Astrocyte (in vitro differentiated cells and primary cell): ENCODE measurements at places on chromosomes 11 and 22. TPM values are rescaled to one million over a fixed set of nuclear protein-coding genes. Genes with fewer than 3 reads are reported as not detected.
A peak's percentile ranks its signal among the peaks of the same experiment; 100 is the strongest.

- no peaks in the 10 kb centered on the region for H3K36me3 ChIP-seq
- H3K27ac ChIP-seq: no peak overlapping the region
Observed at GRCh38 chr11:85742348-85742747, 56.4 kb upstream of the CCDC89 start.

DNA sequence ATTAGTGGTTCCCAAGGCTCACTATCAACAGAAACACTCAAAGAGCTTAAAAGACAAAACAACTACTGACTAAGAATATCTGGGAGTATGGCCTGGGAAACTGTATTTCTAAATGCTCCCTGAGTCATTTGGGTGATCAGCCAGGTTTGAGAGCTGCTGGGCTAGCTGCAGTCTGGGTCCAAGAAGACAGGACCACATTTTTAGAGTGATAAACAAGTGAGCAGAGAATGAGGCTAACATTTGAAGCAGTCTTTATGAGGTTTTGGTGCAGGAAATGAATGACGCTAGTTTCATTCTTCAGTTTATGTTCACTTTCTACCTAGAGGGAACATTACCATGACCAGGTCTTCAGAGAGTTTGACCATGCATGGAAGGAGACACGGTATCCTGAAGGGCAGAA lies 97.7 kb downstream of the TEAD1 start:
- H3K27ac ChIP-seq: no peak overlapping the region
- DNase-seq: peak; percentile 52
- H3K4me3 ChIP-seq: no peak overlapping the region
- no peaks in the 10 kb centered on the region for H3K36me3 ChIP-seq
- H3K4me1 ChIP-seq: peaks cover 48% of the 10 kb centered on the region
- H3K27me3 ChIP-seq: no peaks in the 10 kb centered on the region

DNA sequence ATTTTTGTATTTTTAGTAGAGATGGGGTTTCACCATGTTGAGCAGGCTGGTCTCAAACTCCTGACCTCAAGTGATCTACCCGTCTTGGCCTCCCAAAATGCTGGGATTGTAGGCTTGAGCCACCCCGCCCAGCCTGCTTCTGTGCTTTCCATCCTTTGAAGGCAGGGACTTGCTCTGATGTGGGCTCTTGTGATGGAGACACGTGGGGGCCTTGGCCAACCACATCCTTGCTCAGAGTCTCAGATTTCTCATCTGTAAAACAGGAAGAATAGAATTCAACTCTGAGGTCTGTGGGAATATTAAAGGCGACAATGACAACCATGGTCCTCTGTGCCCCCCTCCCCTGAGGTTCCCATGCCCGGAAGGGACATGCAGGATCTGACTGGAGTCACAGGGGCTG lies 3.8 kb upstream of the GGA1 start:
- no peaks in the 10 kb centered on the region for H3K36me3 ChIP-seq
- H3K4me3 ChIP-seq: no peak overlapping the region
- DNase-seq: no peak
- H3K27ac ChIP-seq: no peak overlapping the region
- peaks cover 5% of the 10 kb centered on the region for H3K27me3 ChIP-seq
- H3K4me1 ChIP-seq: peaks cover 13% of the 10 kb centered on the region

- H3K4me1 ChIP-seq: peaks cover 27% of the 10 kb centered on the region
- no peak overlapping the region for H3K27ac ChIP-seq
- no peaks in the 10 kb centered on the region for H3K36me3 ChIP-seq
Observed at GRCh38 chr11:124893781-124894401, 3.8 kb downstream of the ROBO4 start.

- H3K27me3 ChIP-seq: no peaks in the 10 kb centered on the region
- no peak overlapping the region for H3K27ac ChIP-seq
- H3K36me3 ChIP-seq: peaks cover 13% of the 10 kb centered on the region
- H3K4me3 ChIP-seq: no peak overlapping the region
Observed at GRCh38 chr11:117407016-117407415, 79.4 kb downstream of the CEP164 start.

DNA sequence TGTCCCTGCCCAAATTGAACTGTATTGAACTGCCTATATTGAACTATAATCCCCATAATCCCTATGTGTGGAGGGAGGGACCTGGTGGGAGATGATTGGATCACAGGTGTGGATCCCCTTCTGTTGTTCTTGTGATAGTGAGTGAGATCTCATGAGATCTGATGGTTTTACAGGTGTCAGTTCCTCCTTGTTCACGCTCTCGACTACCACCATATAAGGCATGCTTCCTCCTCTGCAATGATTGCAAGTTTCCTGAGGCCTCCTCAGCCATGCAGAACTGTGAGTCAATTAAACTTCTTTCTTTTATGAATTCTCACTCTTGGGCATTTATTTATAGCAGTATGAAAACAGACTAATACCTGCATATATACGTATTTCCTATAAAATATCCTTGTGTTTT lies 206.5 kb upstream of the PDGFD start:
- no peak for DNase-seq
- no peak overlapping the region for H3K27ac ChIP-seq
- no peaks in the 10 kb centered on the region for H3K36me3 ChIP-seq
- no peaks in the 10 kb centered on the region for H3K4me1 ChIP-seq
- no peaks in the 10 kb centered on the region for H3K27me3 ChIP-seq
- H3K4me3 ChIP-seq: no peak overlapping the region

- peak; percentile 55 for DNase-seq
- no peaks in the 10 kb centered on the region for H3K27me3 ChIP-seq
- no peak overlapping the region for H3K27ac ChIP-seq
- H3K4me1 ChIP-seq: peaks cover 8% of the 10 kb centered on the region
- H3K36me3 ChIP-seq: no peaks in the 10 kb centered on the region
Observed at GRCh38 chr11:15779518-15779917, 576.8 kb downstream of the SOX6 start.

DNA sequence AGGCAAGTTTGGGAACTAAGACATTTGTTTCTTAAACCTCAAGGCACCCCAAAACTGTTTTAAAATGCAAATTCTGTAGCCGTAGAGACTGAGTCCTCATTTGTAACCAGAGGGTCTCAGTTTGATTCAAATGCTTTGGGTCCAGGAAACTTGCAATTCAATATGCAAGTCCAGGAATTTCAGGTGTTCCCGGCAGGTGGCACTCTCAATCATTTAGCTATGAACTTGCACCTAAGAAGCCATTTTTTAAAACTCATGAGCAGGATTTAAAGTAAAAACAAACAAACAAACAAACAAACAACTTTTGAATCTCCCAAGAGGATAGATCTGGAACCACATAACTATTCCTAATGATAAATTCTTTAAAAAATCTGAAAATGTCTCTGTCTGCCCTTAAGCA lies 8.7 kb upstream of the ABTB2 start:
- peaks cover 5% of the 10 kb centered on the region for H3K4me1 ChIP-seq
- no peaks in the 10 kb centered on the region for H3K27me3 ChIP-seq
- DNase-seq: no peak
- H3K36me3 ChIP-seq: no peaks in the 10 kb centered on the region
- no peak overlapping the region for H3K27ac ChIP-seq

GRCh38 chr11:65891219-65892136 lies 1.0 kb downstream of the CCDC85B start:
- no peak for DNase-seq
- peak overlapping the region; percentile 65 for H3K27ac ChIP-seq
- H3K4me1 ChIP-seq: peaks cover 73% of the 10 kb centered on the region
- H3K27me3 ChIP-seq: no peaks in the 10 kb centered on the region
- peak overlapping the region; percentile 60 for H3K4me3 ChIP-seq

GRCh38 chr22:35554297-35554845 lies 13.7 kb downstream of the RASD2 start:
- DNase-seq: no peak
- H3K4me3 ChIP-seq: no peak overlapping the region
- H3K27ac ChIP-seq: no peak overlapping the region

- no peaks in the 10 kb centered on the region for H3K36me3 ChIP-seq
- peaks cover 45% of the 10 kb centered on the region for H3K4me1 ChIP-seq
- no peak overlapping the region for H3K4me3 ChIP-seq
- peak overlapping the region; percentile 7 for H3K27ac ChIP-seq
- peak; percentile 50 for DNase-seq
Observed at GRCh38 chr11:96052921-96053651, 129.2 kb upstream of the MTMR2 start.

DNA sequence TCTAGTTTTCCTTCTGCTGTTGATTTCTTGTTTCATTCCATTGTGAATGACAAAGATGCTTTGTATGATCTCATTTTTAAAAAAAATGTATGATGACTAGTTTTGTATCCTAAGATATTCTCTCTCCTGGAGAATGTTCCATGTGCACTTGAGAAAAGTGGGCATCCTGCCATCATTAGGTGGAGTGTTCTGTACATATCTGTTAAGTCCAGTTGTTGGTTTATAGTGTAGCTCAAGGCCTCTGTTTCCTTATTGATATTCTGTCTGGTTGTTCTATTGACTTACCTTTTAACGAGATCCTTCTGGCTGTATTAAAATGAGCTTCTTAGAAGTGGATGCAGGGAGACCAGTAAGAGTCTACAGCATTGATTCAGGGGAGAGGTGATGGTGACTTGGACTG lies 35.2 kb downstream of the SGSM1 start:
- no peaks in the 10 kb centered on the region for H3K36me3 ChIP-seq
- H3K4me3 ChIP-seq: no peak overlapping the region

- no peaks in the 10 kb centered on the region for H3K27me3 ChIP-seq
- no peak overlapping the region for H3K4me3 ChIP-seq
- H3K4me1 ChIP-seq: no peaks in the 10 kb centered on the region
- H3K27ac ChIP-seq: no peak overlapping the region
- DNase-seq: no peak
Observed at GRCh38 chr11:48041877-48042695, 61.7 kb downstream of the PTPRJ start.

GRCh38 chr22:37551981-37552380 lies 8.3 kb upstream of the CDC42EP1 start:
- no peak overlapping the region for H3K4me3 ChIP-seq
- peaks cover 31% of the 10 kb centered on the region for H3K4me1 ChIP-seq
- no peaks in the 10 kb centered on the region for H3K36me3 ChIP-seq
- DNase-seq: no peak

DNA sequence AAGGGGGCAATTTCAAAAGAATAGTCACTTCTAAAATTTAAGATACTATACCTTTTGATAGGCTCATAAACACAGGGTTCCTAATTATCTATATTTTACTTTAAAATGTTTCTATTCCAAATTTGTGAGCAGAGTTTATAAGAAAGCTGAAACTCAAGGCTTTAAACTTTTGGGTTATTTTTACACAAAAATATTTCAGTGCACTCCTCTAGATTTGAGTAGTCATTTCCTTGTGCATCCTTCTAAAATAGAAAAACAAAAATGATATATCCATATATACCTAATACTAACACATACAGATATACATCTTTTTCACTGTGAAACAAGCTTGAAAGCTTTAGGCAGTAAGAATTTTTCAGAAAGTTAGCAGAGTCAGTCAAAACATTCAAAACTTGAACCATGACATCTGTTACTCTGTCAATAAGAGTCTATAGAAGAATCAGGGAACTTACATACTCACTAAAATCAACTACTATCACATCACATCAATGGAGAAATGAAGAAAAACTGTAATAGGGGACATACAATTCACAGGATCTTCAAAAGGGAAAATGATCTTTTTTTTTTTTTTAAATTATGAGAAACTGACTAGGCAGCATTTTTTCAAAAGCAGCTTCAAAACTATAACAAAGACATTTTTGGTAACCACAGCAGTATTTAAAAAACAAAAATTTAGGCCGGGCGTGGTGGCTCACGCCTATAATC lies 5.1 kb downstream of the PHF21A start:
- no peaks in the 10 kb centered on the region for H3K36me3 ChIP-seq
- no peak overlapping the region for H3K4me3 ChIP-seq
- peaks cover 4% of the 10 kb centered on the region for H3K4me1 ChIP-seq
- no peaks in the 10 kb centered on the region for H3K27me3 ChIP-seq

GRCh38 chr11:44835296-44835695 lies 108.5 kb downstream of the TSPAN18 start:
- H3K27ac ChIP-seq: no peak overlapping the region
- no peaks in the 10 kb centered on the region for H3K4me1 ChIP-seq
- DNase-seq: no peak
- H3K4me3 ChIP-seq: no peak overlapping the region

DNA sequence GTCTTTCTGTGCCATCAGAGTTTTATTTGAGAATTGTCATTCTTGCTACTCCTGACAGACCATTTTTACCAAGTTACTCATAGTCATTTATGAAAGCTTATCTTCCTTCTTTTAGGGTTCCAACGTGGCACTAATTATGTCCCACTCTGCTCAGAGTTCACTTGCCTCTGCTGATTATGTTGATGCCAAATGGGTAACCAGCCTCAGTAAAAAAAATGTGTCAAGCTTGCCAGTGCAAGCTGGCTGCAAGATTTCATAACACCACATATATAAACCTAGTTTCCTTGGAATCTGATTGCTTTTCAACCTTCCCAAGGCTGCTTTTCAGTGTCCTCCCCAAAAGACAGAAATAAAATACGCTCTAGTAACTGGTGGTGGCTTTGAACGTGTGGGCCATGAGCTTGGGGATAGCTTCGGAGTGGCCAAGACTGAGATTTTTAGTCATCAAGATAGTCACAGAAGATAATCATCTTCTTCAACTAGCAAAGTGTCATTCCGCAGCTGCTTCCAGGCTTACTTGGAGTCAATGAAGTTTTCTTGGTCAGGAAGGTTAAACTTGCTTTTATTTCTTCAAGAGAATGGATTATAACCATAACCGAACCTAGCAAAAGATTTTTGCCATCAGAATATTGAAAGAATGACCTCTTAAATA lies 29.5 kb upstream of the APOA1 start:
- H3K27me3 ChIP-seq: no peaks in the 10 kb centered on the region
- H3K4me1 ChIP-seq: peaks cover 18% of the 10 kb centered on the region
- no peak for DNase-seq
- H3K36me3 ChIP-seq: peaks cover 5% of the 10 kb centered on the region

- H3K4me3 ChIP-seq: no peak overlapping the region
- H3K27ac ChIP-seq: no peak overlapping the region
- H3K27me3 ChIP-seq: no peaks in the 10 kb centered on the region
- H3K36me3 ChIP-seq: peaks cover 3% of the 10 kb centered on the region
Observed at GRCh38 chr22:42901790-42902508, 44.9 kb upstream of the ARFGAP3 start.

GRCh38 chr11:1600626-1601025 lies 2.5 kb upstream of the KRTAP5-2 start:
- no peaks in the 10 kb centered on the region for H3K4me1 ChIP-seq
- no peak overlapping the region for H3K4me3 ChIP-seq
- H3K27me3 ChIP-seq: peaks cover 26% of the 10 kb centered on the region
- DNase-seq: no peak

The PAX6 gene
- total RNA-seq: 3.9 and 12.2 TPM in 2 replicates

The IL17REL gene
- total RNA-seq: not detected in 2 replicates

The OR5T3 gene
- total RNA-seq: not detected in 2 replicates

The TRIM3 gene
- total RNA-seq: 20.8 and 25.4 TPM in 2 replicates

The APOBEC3G gene
- total RNA-seq: 2.4 and 2.7 TPM in 2 replicates

The SLC29A2 gene
- total RNA-seq: 5.0 and 6.6 TPM in 2 replicates

The MS4A3 gene
- total RNA-seq: not detected in 2 replicates

The OR4S1 gene
- total RNA-seq: not detected in 2 replicates

The GAL gene
- 23.4 and 26.3 TPM in 2 replicates for total RNA-seq

The TRIM66 gene
- 7.3 and 8.8 TPM in 2 replicates for total RNA-seq

The APOBEC3B gene
- 3.0 and 4.0 TPM in 2 replicates for total RNA-seq
